Activated CD8-positive, alpha-beta memory T cell treated with anti-CD3 and anti-CD28 coated beads for 1 hour (primary cell): ENCODE measurements at places on chromosomes 6 and 20.

DNA sequence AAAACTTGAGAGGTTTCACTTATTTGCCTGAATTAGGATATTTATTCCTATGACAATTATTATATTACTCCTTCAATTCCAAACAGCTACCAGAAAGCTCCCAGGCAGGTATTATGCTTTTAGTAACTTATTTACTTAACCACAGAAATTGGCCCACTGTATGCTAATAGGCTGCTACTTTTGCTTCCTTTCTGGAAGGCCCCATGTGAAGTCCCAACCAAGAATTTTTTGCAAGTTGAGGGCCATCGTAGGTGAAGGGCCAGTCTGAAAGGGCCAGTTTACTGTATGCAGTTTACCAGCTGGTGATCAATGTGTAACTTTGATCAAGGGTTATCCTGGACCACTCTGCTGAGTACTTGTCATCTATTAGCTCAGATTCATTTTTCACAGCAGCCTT, 45.0 kb downstream of the EDN1 start:
- no peak for DNase-seq

GRCh38 chr6:117676577-117677218, 1.4 kb downstream of the NUS1 start:
- no peak for DNase-seq

DNA sequence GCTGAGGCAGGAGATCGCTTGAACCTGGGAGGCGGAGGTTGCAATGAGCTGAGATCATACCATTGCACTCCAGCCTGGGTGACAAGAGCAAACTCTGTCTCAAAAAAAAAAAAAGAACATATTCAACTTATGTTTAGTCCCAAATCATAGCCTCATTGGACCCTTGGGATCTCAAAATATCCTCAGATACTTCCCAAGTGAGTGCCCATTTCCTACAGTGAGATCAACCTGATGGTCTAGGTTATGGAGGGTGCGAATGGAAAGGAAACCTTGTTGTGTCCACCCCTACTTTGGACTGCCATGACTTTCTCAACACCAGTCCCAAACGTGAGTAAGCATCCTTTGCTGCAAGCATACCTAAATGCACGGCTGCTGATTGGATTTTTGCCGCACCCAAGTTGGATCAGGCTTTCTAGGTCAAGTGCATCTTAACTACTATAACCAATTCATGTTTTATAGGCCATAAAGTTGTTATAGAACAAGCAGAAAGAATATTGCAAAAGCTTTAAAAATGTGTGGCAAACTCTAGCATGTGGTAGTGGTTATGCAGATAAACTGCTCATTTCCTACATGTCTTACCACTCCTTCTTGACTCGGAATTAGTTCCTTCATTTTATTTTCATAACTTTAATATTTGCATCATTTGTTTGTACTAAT, 131.2 kb downstream of the PLEKHG1 start:
- no peak for DNase-seq

DNA sequence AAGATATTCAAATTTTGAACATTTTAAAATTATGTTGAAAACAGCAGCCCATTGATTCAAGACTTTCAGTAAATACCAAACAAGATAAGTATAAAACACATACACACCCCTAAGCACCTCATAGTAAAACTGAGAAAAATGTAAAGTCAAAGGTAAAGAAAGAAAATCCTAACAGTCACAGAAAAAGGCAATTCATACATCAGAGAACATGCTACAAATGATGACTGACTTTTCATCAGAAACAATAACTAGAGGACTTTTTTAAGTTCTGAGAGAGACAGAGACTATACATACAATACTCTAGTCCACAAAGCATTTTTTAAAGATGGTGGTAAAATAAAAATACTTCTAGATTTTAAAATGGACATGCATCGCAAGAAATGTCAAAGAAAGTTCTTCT, 111.0 kb downstream of the PFDN4 start:
- no peak for DNase-seq

DNA sequence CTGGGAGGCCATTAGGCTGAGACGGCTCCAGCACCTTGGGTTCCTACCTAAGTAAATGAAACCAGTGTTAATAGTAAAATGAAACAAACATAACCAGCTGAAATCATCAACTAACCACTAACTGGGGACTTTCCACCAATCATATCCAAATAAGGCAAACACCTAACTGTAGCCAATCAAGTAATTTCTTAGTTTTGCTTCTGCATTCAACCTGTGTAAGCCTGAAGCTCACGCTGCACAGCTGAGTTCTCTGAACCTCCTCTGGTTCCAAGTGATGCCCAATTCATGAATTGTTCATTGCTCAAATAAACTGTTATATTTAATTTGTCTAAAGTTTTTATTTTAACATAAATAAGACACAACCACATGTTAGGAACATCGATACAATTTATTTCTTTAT, 22.5 kb downstream of the KLHL32 start:
- DNase-seq: no peak

DNA sequence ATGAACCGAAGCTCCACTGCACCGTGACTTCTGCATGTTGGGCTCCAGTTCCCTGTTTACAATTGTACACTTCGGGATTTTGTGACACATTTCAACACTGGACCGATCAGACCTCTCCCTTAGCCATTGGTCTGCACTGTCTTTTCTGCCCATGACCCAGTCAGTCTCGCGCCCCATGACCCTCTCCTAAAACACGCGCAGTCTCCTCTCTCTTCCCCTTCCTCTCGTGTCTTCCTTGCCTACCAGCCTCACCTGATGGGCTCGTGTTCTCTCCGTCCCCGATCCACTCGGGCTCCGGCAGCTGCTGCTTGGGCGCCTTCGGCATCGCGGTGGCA, 535 bp upstream of the ABCF1 start:
- no peak for DNase-seq

GRCh38 chr6:38646166-38646878, 6.6 kb upstream of the BTBD9 start:
- no peak for DNase-seq

DNA sequence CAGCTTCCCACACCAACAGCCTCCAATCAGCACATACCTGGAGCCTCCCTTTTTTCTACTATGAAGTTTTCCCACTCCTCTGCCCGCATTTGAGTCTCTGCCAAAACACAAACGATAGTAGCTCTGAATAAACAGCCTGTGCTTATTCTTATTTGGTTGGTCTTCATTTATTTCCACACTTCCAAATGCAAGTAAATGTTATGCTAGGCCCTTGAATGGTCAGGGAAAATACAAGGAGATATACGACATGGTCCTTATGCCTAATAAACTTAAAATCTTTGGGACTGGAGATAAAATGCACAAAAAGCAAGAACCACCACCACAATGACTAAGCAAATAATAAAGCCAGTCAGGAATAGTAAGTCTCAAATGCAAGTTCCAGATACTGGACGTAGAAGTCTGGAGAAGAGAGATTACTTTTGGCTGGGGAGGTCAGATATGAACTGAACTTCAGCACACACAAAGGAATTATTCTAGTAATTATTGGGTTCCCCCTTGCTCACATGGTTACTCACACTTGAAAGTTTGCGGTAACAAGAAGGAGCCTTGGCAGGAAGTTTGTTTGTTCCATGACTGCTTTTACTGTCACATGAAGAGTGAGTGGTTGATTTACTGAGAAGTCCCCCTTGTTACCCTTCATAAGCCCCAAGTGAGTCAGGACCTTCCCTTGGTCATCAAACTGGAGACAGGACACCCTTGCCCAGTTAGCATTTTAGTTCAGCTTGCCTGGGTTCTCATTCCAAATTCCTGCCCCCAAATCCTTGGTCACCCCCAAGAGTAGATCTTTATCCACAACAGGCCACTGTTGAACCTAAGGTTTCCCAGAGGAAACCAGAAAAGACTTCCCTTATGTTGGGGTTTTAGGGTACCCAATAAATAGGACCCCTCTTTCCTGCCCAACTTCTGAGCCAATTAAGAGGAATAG, 511.2 kb upstream of the JARID2 start:
- no peak for DNase-seq

DNA sequence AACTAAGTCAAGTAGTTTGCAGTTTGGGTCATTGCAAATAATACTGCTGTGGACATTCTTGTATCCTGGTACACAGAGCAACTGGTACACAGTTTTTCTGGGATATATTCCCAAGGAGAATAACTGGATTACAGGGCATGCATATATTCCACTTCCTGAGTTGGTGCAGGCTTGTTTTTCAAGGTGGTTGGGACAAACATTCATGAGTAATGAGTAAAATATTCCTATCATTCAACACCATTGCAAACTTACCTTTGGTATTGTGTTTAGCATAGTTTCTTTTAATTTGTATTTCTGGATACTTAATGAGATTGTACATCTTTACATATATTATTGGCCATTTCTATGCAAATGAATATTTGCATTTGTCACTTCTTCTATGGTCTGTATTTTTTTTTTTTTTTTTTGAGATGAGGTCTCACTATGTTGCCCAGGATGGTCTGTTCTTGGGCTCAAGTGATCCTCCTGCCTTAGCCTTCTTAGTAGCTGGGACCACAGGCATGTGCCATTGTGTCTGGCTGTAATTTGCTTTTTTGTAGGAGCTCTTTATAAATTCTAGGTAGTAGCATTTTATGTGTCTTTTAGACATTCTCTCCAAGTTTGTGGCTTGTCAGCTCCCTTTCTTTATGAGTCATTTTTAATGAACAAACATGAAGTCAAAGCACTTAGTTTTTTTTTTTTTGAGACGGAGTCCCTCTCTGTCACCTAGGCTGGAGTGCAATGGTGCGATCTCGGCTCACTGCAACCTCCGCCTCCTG, 158.7 kb downstream of the SOX4 start:
- no peak for DNase-seq

- no peak for DNase-seq
Observed at GRCh38 chr6:22102671-22103070, 194.2 kb downstream of the PRL start.

- no peak for DNase-seq
Observed at GRCh38 chr6:30564114-30564513, 7.0 kb downstream of the PRR3 start.

GRCh38 chr6:165880686-165881085, 217.6 kb upstream of the PDE10A start:
- DNase-seq: no peak

GRCh38 chr6:124073820-124074587, 270.3 kb downstream of the NKAIN2 start:
- no peak for DNase-seq

- no peak for DNase-seq
Observed at GRCh38 chr6:47967843-47968242, 143.2 kb downstream of the PTCHD4 start.

- DNase-seq: no peak
Observed at GRCh38 chr6:75472885-75473284, 20.7 kb downstream of the FILIP1 start.

DNA sequence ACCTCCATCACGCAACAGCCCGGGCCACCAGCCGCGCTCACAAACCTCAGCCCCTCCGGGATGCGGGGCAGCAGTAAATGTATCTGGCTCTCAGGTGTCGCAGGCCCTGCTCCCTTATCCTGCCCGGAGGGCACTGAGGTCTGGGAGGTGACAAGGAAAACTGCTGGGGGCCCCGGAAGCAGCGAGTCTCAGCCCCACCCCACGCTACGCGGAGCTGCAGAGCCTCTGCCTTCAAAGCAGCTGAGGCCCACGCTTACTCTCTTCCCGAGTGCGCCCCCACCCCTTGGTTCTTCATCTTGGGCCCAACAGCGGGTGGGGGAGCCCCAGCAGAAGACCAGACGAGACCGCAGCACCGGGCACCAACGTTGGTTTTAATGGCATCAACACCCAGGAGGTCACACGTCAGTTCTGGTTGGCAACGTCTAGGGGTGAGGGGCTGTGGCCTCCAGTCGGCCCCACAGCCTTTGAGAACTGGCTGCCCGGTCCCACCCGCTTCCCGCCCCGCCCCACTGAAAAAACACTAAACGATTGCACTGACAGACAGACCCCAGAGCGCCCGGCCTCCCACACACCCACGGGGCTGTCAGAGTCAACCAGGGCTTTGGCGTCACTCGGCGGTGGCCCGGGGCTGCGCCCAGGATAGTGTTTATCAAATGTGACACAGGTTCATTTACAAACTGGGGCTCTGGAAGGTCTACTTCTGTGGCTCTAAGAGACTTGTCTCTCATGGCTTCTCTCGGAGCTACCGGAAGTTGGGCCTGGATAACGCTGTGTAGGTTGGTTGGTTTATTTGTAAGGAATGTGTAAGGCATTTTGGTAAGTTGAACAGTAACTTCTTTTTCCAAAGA, 43.7 kb downstream of the DSTN start:
- no peak for DNase-seq

- DNase-seq: no peak
Observed at GRCh38 chr6:153960281-153960680, 78.8 kb upstream of the OPRM1 start.

- no peak for DNase-seq
Observed at GRCh38 chr6:99350573-99350972, 1.1 kb upstream of the FAXC start.

DNA sequence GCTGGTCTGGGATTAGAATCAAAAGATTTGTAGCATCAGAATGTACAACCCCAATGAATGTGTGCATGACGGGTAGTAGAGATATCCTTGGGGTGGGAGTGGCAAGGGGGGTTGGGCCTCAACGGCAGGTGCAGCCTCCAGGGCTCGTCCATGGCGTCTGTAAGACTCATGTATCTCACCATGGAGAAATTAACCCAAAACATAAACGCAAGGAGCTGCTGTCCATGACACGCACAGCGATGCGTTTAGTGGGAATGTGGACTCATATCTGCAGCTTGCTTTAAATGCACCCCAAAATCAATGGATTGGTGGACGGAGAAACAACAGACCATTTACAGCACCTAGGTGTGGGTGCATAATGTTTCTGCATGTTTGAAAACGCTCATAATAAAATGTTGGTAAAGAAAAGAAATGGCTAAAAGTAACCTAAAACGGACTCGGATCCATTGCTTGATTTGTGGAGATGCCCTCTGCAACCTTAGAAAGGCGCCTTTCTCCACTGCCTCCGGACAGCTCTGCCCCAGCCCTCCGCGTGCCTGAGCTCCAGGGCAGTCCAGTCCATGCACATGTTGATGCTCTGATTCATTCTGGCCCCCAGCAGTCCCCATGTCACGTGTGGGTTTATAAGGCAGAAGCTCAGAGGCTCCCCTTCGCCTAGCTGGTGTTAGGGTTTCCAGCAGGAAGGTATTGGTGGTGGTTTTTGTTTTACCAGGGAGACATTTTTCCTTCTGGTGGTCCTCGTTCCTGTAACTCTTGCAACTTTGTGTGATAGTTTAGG, 24.5 kb downstream of the PYGB start:
- DNase-seq: no peak

GRCh38 chr6:142728910-142729481, 216.0 kb downstream of the HIVEP2 start:
- DNase-seq: no peak

DNA sequence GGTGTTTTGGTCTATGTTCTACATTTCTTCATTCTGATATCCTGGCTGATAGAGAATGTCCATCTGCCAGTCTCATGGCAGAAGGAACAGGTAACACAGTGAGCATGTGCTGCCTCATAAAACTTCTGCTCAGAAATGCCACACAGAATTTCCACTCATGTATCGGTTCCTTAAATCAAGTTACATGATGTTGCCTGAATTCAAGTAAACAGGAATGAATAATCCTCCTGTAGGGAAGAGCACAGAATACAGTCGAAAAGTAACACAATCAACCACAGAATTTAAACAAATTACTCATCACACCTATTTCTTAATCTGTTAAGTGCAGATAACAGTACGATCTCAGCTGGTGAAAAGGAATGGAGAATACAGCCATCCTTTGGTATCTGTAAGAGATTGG, 74.7 kb downstream of the FAM217A start:
- no peak for DNase-seq
